Stimulated activated CD8-positive, alpha-beta memory T cell treated with anti-CD3 and anti-CD28 coated beads, Interleukin-7, amount 100 ng/mL, for 48 hours (primary cell): ENCODE measurements at places on chromosomes 3 and 15.

- DNase-seq = no peak
Observed at GRCh38 chr15:69377216-69377970, 36.8 kb upstream of the KIF23 start.

DNA sequence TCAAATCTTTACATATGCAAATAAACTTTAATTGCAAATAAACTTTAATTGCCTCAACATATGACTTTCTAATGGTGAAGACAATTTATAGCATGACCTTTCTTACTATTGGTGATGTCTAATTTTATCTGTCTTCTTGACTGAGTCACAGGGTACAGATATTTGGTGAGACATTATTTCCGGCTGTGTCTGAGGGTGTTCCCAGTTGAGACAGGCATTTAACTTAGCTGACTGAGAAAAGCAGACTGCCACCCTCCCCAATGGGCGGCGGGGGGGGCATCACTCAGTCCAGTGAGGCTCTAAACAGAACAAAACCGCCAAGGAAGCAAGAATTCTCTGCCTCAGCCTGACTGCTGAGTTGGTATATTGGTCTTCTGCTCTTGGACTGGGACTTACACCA, 160.0 kb downstream of the TBL1XR1 start:
- DNase-seq = no peak

DNA sequence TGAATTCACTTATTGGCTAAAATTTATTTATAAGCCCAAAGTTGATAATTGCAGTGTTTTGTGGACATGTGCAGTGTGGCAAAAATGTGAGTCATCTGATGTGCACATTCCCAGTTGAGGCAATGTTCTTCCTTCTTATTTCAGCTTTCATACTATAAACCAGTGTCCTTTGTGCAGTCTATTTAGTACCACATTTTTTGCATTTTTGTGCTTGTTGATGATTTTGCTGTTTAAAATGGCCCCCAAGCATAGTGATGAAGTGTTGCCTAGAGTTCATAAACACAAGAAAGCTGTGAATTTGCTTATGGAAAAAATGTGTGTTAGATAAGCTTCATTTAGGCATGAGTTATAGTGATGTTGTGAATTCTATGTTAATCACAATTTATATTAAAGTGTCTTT, 19.4 kb upstream of the IL20RB start:
- no peak for DNase-seq

DNA sequence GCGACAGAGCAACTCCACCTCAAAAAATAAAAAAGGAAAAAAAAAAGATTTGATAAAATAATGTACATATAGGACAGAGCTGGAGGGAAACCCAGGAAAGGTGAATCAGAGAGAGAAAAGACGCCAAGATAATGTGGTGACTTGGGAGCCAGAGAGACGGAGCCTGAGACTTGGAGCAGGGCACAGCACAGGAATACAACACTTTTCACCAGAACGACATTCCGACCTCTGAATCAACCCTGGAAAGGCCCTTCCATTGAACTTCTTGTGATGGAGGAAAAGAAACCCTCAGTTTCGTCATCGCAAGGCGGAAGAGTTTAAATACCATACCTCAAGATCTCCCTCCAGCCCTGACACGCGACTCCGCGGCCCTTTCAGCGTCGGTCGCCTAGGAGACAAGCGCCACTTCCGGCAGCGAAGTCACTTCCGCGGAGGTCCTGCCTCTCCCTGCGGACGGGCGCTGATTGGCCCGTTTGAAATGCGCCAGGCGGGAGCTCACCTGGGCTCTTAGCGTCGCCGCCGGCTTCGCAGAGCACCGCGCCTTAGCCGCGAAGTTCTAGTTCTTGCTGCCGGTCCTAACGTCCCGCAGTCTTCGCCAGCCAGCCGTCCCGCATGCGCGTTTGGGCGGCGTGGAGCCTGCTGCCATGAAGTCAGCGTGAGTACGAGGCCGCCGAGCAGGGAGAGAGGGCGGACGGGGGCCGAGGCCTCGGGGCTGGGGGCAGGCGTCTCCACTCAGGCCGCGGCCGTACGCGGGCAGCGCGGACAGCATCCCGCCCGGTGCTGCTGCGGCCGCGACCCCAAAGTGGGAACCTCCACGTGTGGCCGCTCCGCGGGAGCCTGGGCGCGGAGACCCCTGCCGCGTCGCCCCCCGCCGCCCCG, at the start of gene KIF23:
Gene KIF23, plus strand, starts transcription at position 528 of the 879 bp plus-strand sequence. Its CDS starts 117 bp downstream, at position 645.
- peak; percentile 89 for DNase-seq

DNA sequence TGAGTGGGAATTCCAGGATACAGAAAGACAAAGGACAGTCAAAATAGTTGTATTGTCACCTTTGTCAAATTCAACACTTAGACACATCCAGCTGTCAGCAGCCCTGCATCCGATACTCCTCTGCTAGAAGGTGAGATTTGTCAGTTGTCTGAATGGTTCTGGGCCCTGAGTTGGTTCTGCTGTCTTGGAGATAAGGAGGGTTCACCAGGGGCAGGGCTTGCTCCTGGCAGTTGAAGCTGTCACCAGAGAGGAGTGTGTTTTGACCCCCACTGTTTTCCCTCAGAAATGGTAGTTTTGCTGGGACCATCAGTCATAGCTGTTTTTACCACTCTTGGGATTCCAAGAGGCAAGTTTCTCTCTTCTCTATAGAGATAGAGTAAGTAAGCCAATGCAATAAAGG, 3.2 kb upstream of the KY start:
- no peak for DNase-seq

- DNase-seq = no peak
Observed at GRCh38 chr15:75153565-75154276, 48.0 kb upstream of the C15orf39 start.

GRCh38 chr15:77516786-77517185, 96.1 kb downstream of the HMG20A start:
- DNase-seq = no peak

DNA sequence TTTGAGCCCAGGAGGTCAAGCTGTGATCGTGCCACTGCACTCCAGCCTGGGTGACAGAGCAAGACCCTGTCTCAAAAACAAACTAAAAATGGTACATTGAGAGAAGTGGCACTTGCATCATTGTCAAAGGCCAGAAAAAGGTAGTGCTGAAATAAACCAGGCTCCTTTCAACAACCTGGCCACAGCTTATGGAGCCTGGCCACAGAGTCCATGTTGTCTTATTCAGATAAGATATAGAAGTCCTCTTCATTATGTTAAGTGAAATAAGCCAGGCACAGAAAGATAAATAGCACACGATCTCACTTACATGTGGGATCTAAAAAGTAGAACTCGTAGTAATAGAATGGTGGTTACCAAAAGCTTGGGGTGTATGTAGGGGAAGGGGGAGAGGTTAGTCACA, 34.8 kb downstream of the EMC4 start:
- no peak for DNase-seq

GRCh38 chr15:75732177-75732808, 19.6 kb upstream of the CSPG4 start:
- no peak for DNase-seq

- DNase-seq = no peak
Observed at GRCh38 chr3:102200126-102200525, 234.7 kb upstream of the ZPLD1 start.

- DNase-seq = no peak
Observed at GRCh38 chr3:158809642-158810041, 7.8 kb downstream of the MFSD1 start.

GRCh38 chr3:124346487-124346886, 354.6 kb upstream of the ROPN1 start:
- no peak for DNase-seq

DNA sequence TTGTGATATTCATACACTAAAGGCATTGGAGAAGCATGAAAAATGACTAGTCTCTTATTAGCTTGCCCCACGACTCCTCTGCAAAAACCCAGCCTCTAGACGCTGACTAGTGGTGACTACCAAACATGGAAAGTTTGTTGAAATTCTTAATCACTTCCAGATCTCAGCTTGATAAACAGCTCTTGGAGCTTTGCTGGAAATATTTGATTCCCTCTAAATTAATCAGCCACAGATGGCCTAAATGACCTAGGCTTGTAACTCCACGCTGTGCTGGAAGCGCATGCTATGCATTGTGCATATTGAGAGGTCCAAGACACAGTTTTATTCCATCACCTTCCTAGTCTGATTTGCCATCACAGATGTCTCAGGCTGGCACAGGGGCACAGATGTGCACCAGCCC, 244.7 kb upstream of the ST8SIA2 start:
- no peak for DNase-seq

DNA sequence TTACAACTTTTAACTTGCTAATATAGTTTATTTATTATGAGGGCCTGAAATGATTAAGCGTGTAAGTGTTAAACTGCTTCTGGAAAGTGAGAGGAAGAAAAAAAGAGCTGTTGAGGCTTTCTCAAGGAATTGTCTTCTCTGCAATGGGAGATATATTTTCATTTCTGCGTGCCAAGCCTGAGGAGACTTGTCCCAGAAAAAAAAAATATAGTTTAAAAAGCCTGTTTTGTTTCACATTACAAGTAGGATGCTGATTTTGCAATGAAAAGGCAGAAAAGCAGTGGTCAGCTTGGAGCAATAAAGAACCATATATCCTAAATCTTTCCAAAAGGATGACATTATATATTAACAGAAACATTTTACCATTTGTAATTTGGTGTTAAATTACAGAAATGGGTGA, 115.5 kb downstream of the GMNC start:
- DNase-seq = no peak

- no peak for DNase-seq
Observed at GRCh38 chr3:105505170-105505569, 138.5 kb downstream of the ALCAM start.

GRCh38 chr3:27423463-27423862, 54.3 kb upstream of the NEK10 start:
- no peak for DNase-seq

GRCh38 chr3:45057557-45057956, 31.5 kb downstream of the CLEC3B start:
- peak; percentile 30 for DNase-seq

DNA sequence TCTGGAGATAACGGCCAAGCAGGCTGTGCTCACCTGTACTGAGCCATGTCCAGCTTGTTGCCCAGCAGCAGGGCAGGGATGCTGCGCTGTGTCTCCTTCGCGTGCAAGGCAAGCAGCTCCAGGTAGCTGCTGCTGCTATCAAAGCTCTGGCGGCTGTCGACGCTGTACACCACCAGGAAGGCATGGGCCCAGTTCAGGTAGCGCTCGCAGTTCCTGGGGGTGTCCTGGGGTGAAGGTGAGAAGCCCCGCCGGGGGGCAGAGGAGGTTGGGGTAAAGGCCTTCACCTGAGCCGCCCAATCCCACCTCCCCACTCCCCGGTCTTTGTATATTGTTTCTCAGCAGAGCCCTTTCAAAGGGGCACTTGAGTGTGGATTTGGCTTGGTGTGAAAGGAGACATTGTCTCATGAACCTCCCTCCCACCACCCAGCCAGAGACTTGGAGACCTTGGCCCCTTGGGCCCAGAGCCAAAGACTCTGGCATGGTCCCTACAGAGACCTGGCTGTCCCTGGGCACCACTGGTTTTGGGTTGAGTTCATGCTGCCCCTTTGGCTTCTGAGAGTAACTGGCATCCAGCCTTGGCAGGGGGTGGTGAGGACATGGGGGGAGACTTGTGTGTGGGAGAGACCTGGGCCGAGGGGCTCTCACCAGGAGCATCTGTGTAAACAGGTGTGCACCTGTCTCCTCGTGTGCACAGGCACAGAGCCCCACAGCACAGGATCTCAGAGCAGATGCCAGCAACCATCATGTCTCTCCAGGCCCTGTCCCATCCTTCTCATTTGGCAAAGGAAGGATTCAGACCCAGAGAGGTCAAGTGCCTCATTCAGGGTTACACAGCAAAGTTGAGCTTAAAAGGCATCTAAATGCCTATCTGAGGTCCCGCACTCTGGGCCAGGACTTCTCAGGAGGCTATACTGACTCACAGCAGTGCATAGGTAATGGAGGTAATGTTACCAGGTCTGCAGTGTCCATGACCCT, 9.1 kb downstream of the RASL12 start:
- no peak for DNase-seq

DNA sequence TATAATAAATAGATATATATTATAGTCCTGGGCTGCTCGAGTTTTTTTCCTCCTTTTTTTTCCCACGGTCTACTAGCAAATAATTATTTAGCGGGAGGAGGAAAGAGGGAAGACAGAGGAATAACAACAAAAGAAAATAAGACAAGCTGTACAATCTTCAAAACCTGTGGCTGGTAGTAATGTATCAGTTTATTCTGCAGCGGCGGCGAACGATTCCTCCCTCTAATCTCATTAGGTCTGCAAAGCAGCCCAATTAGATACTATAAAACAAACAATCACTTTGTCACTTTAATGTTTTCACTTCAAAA, 390 bp upstream of the TLE3 start:
- DNase-seq = no peak

DNA sequence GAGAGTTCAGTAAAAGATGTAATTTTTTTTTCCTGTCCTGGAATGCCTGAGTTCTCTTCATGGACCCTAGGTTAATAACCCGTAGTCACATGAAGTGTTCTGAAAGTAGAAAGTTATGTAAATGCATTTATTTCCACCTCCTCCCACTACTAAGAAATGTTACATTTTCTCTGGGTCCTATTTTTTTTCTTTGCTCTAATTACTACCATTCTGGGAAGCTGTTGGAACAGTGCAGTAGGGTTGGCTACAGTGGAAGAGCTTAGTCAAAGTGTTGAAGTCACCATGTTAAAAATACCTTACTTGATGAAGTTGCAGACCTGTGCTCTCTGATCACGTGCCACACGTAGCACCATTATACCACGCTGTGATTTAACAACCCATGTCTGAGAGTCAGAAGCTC, 153.8 kb upstream of the TSC22D2 start:
- no peak for DNase-seq

DNA sequence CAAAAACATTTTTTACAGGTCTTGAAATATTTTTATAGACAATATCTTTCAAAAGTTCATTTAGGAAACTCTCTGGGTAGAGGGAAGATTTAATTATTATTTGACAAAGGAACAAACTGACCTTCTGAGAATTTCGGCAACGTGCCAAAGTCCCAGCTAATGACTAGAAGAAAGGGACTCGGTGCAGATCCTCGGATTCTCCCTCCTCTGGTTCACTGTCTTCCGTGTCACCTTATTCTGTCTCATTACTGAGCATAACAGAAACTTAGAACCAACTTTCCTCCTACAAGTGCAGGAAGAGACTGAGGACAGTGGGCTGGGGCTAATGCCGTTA, 339.1 kb downstream of the MECOM start:
- no peak for DNase-seq

GRCh38 chr15:55496716-55497115, 11.3 kb downstream of the DNAAF4 start:
- no peak for DNase-seq

DNA sequence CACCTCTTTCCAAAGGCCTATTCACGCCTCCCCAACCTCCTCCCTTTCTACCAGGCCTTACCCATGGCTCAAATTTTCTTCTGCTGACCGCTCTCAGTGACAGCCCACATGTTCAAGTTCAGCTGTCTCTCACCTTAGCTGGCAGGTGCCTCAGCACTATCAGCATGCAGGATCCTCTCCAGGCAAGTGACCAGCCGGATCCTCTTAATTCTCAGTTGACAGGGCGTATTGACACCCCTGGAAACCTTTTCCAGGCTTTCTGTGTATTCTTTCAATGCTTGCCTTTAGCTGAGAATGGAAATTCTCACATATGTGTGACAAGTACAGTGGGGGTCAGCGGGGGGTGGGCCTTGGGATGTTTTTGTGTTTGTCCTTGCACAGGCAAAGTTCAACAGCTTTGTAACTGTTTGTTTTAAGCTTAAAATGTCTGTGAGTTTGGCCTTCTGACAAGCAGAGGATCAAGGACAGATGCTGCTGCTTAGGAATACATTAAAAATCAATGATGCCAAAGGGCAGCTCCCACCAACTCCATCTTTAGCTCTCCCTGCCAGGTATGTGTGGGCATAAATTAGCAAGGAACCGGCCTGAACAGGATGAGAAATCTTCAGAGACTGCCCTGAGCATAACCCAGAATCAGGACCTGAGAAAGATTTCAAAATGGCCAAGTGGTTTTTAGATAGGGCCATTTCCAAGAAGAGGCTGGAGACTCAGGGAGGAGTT, 17.4 kb upstream of the BDH1 start:
- no peak for DNase-seq
